ENCODE measurements at places on chromosomes 11 and 22.

DNA sequence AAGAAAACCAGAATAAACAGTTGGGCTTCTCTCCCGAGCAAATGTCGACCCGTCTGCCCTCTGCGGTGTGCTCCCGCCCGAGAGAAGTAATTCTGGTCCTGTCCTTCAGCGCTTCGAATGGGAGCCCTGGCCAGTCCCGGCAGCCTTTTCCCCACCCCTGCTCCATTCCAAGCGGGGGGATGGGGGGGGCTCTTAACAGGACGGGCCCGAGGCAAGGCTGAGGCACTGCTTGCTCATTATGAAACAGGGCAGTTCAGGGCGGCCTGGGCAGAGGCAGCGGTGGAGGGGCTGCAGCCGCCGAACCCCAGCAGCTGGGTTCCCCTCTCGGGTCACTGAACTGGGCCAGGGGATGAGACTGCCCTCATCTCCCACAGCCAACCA, 9.1 kb downstream of the BACE1-AS start:
- no peak for DNase-seq

DNA sequence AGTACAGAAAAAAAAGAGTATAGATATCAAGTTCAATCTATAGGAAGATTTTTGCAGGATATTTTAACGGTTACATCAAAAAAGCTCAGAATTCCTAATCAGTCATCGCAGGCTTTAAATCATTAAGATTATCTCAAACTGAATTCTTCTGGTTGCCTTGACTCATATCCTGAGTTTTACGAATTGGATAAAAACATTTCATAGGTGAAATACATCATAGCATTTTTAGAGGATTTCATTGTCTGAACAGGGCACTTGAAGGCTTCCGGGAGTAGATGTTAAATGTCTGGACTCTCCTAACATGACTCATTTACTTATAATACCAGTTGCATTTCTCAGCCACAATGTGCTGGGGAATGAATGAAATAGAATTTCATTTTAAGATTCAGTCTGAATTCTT, 2216.6 kb upstream of the RAG2 start:
- no peak for DNase-seq

DNA sequence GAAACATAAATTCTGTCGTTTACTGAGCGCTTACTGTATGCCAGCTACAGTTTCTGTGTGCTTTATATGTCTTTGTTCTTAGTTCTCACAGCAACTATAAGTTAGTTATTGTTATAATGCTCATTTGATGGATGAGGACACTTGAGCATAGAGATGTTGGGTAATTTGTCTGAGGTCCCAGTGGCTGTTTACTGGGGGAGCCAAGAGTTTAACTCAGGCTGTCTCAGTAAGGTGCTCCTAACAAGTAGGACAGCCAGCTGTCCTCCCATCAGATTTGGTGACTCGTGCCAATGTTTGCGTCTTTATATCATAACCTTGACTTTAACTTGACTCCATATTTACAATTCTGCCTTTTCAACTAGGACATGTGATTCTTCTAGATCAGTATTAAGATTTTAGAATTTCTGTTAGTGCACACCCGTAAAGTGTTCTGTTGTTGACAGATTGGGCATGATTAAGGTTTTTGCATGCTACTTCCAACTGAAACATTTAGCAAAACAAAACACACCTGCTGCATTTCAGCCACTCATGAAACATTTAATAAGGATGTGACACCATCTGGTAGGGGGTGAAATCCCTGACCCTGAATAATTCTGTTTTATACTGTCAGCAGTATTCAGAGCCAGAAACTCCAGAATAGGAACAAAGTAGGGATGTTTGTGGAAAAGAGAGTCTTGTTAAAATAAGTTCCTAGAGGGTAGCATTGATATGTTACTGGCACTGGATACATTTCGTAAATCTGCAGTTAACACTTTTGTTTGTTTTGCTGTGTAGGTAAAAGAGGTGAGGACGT, 1.9 kb downstream of the REXO2 start:
- DNase-seq, result no peak

DNA sequence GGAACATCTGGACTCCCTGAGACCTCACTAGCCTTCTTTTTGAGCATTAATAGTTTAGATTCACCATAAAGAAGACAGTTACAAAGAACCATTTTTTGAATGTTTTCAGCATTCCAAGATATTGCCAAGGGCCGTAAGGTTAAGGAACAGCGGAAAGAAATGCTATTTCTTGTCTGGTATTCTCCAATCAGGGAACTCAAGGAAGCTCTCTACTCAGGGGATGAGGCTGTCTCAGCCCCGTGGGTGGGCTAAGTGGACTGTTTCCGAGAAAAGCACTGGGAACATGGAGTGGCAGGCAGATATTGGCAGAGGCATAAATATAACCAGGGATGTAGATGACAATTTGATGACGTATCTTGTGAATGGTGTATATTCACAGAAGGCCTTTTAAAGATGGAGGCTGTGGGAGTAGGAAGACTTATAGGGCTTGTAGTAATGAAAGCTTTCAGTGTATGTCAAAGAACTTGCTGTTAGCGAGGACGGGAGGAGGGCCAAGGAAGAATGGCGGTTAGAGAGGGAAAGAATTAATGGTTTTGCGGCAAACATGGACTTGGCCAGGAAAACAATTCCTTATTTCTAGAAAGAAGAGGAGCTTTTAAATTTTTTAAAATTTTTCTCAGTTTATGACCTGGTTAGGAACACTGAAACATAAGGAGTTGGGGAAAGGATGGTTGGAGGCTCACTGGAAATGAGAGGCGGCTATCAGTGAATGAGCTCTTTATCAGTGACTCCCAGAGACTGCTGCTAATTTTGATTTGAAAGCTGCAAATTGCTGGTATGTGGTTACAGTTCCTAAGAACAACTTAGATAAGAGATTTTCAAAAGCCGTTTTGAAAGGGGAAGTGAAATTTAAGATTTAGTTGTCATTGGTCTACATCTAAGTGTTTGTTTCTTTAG, 64.6 kb downstream of the ST3GAL4 start:
- DNase-seq, result no peak

- no peak for DNase-seq
Observed at GRCh38 chr11:86039094-86039493, 29.8 kb downstream of the PICALM start.

GRCh38 chr11:109034339-109034696, 369.4 kb downstream of the DDX10 start:
- no peak for DNase-seq

GRCh38 chr11:101034076-101034475, 95.5 kb downstream of the PGR start:
- no peak for DNase-seq

GRCh38 chr11:42967653-42968052, 344.1 kb upstream of the API5 start:
- no peak for DNase-seq

- no peak for DNase-seq
Observed at GRCh38 chr11:76369406-76369805, 11.5 kb downstream of the THAP12 start.

DNA sequence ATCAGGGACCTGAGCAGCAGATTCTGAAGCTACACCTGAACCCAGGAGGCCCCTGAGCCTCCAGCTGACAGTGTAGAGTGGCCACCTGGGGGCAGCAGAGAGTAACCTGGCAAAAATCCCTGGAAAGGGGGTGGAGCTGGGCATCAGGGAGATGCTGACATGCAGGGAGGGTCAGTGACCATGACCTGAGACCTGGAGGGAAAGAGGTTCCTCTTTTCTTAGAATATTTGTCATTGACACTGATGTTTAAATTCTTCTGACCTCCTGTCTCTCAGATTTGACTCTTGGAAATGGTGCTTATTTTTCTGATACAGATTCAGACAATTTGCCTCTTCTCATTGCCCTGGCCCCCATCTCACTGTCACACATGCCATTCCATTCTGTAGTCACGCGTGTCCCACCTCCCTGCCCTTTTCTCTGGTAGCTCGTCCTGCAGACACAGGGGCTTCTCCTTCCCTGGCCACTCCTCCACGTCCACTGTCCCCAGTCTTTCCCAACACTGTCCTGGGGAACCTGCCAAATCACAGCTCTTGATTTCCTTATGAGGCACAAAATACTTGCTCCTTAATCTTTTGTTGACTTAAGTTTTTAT, 117.2 kb upstream of the IGLL5 start:
- DNase-seq, result no peak

GRCh38 chr11:3382613-3383285, 3.8 kb upstream of the ZNF195 start:
- DNase-seq, result no peak

DNA sequence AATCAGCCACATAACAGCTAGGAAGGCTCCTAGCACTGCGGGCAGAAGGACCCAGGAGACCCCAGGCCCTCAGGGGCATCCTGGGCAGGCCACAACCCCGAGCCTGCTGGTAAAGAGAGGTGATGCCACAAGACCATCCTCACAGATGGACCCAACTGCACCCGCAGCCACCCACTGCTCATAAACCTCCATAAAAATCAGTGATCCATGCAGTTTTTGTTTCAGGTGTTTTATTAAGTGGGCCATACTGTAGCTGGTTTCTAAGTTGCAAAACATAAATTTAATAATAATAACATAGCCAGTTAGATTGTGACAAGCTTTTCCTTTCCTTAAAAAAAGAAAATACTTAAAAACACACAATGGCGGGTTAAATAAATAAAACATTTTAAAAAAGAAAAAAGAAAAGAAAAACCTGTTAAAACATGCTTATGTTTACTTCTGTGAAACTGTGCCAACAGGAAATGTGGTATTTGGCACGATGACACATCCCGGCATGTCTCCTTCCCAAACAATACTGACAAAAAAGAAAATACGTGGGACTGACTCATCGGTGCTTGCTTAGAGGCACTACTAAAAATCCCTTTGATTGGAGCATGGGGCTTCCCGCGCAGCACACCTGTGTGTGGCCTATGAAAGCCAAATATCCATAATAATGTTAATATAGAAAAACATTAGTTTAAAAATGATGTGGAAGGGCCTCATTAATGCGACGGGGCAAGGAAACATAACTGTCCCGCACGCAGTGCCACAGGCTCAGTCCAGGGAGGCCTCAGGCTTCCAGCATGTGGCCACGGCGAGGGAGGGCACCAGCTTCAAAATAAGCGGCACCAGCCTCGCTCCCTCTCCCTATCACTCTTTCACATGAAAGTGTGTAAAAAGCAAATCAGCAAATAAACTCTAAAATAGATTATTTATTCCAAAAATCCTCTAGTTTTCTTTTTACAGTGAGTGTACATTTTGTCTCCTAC, 47.5 kb upstream of the SCUBE2 start:
- peak; percentile 52 for DNase-seq

- no peak for DNase-seq
Observed at GRCh38 chr22:23113847-23114720, 27.7 kb downstream of the RSPH14 start.

DNA sequence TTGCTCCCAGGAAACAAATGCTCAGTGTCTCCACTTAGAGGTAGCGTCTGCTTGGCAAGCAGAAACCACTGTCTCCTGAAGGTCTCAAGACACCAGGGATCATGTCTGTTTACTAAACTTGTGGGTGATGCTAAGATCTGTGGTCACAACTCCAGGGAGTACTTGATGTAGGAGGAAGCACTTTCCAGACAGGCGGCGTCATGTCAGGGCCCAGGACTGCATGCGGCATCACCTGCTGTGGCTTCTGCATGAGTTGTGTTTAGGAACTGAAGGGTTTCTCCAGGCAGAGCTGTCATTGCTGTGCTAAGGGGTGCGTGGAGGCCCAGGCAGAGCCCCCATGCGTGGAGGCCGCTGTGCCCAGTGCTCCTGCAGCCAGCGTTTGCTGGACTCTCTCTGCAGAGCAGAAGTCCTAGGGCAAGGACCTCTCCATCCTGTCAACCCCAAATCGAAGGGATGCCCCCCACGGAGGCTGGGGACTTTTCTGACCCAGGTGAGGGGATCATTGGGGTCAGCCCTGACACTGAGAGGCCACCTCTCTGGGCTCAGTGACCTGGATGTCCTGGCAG, 8.1 kb upstream of the PANX2 start:
- no peak for DNase-seq

DNA sequence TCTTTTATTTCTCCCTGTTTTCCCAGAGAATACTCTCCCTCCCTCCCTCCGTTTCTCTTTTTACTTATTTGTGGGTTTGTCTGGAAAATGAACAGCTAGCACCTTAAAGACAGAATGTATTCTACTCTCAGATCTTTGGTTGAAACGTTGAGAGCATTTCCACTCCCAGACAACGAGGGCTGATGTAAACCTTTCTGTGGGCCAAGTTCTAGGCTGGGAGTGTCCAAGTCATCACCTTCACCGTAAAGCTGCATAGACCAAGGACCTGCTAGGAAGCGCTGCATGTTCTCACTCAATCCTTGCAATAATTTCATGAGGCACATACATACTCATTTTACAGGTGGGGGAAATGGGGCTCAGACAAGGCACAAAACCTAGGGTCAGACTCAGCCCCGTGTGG, 32.4 kb downstream of the MYH9 start:
- no peak for DNase-seq

DNA sequence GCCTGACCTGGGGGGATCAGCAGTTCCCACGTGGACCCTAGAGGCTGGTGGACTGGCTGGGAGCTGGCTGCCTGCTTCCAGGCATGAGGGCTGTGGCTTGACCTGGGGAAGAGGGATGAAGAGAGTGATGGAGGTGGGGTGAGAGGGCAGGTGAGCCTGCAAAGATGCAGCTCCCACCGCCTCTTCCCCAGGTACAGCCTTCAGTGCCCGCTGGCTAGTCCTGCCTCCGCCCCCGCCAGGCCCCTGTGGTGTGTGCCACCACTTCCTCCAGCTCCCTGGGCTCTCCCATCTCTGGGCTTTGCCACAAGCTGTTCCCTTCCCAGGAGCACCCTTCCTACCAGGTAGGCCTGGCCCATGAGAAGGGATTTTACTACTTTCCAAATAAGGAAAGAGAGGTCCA, 19.1 kb downstream of the PARVG start:
- no peak for DNase-seq

DNA sequence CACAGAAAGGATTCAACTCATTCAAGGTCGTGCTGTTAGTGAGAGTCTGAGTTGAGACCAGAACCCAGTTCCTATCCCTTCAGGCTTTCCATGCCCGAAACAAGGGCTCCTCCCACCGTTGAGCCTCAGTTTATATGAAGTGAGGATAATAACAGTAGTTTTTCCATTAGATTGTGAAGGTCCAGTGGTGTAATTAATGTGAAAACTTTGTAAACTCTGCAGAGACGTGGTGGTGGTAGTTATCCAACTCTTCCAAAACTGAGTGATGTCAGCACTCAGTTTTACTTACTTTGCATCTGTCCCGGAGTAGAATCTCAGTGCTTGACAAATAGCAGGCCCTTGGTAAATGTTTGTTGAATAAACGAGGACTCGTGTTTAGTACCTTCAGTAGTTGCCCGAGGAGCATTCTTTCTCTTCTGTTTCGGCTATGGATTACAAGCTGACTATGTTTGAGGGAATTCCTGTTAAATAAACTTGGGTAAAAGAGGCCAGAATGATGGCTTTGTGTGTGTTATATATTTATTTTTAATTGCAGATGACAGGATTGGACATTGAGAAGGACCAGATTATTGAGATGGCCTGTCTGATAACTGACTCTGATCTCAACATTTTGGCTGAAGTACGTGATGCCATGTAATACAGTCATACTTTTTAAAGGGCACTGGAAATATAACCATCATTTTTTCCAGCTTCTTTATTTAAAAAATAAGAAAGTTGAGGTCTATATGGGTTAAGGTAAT, 1.0 kb downstream of the REXO2 start:
- no peak for DNase-seq

- DNase-seq, result no peak
Observed at GRCh38 chr11:45525393-45525792, 140.0 kb downstream of the CHST1 start.

Data from AG09319 (cell line).